ENCODE measurements at places on chromosomes 1 and 21. TPM values are rescaled to one million over a fixed set of nuclear protein-coding genes. Genes with fewer than 3 reads are reported as not detected.
A peak's percentile ranks its signal among the peaks of the same experiment; 100 is the strongest.

DNA sequence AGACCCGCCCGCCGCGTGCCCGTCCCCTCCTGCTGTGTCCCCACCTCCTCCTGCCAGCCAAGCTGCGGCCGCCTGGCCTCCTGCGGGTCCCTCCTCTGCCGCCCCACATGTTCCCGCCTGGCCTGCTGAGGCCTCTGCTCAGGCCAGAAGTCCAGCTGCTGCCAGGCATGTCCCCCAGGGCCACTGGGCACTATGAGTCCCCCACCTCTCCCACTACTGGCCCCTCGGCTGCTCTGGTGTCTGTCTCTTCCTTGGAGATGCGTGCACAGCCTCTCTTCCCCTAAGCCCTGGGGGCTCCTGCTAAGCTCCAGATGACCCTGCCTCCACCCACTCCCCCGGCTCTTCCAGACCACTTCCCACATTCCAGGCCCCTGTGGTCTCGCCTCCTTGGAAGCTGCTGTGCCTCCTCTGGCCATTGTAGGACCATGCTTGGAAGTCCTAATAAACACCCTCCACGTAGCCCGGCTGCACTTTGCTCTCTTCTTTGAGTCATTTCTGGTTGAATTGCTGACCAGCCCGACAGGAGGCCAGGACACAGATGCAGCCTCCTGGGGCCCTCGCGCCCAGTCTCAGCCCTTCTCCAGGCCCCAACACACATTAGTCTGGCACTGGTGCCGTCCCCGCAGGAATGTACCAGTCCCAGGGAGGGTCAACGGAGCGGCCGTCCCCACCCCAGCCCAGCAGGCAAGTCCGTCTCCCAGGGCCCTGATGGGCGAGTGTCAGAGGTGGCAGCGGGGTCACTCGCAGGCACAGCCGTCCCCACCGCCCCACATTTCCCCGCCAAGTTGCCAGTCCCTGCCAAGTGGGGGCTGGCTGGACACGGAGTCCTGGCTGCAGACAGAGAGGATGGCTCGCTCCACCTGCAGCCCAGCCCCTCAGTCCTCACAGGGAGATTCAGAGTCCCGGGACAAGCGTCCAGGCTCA, 1.1 kb downstream of the KRTAP10-12 start:
- no peak overlapping the region for H3K4me3 ChIP-seq
- H3K36me3 ChIP-seq: no peaks in the 10 kb centered on the region
- no peak overlapping the region for H3K27ac ChIP-seq
- DNase-seq: no peak
- H3K27me3 ChIP-seq: no peaks in the 10 kb centered on the region

- no peak for DNase-seq
- H3K4me3 ChIP-seq: no peak overlapping the region
- no peaks in the 10 kb centered on the region for H3K4me1 ChIP-seq
- H3K27ac ChIP-seq: no peak overlapping the region
- no peaks in the 10 kb centered on the region for H3K27me3 ChIP-seq
These were observed 11.0 kb downstream of the ALDH4A1 start for GRCh38 chr1:18891426-18891780.

- no peaks in the 10 kb centered on the region for H3K4me1 ChIP-seq
- no peak overlapping the region for H3K27ac ChIP-seq
- H3K4me3 ChIP-seq: no peak overlapping the region
- H3K36me3 ChIP-seq: no peaks in the 10 kb centered on the region
- H3K27me3 ChIP-seq: peaks cover 47% of the 10 kb centered on the region
These were observed 213.0 kb downstream of the CAMTA1 start for GRCh38 chr1:6998267-6998666.

GRCh38 chr1:22418933-22419382, 32.7 kb upstream of the ZBTB40 start:
- H3K4me1 ChIP-seq: peaks cover 9% of the 10 kb centered on the region
- DNase-seq: no peak
- H3K27ac ChIP-seq: no peak overlapping the region
- H3K27me3 ChIP-seq: no peaks in the 10 kb centered on the region
- no peak overlapping the region for H3K4me3 ChIP-seq

- H3K27ac ChIP-seq: no peak within 1 kb of the TSS
- DNase-seq: peak; percentile 97
- H3K36me3 ChIP-seq: peaks cover 4% of the 10 kb centered on the region
- H3K4me1 ChIP-seq: peaks cover 27% of the 10 kb centered on the region
- H3K27me3 ChIP-seq: no peaks in the 10 kb centered on the region
These were observed at the start of gene LRRC47 for GRCh38 chr1:3796215-3797061. LRRC47 (minus strand) TSS chr1:3796498; CDS start chr1:3796476, 22 bp downstream.

- H3K27me3 ChIP-seq: no peaks in the 10 kb centered on the region
- DNase-seq: no peak
- peaks cover 40% of the 10 kb centered on the region for H3K4me1 ChIP-seq
- H3K36me3 ChIP-seq: no peaks in the 10 kb centered on the region
These were observed 137.3 kb downstream of the RERE start for GRCh38 chr1:8679929-8680663.

DNA sequence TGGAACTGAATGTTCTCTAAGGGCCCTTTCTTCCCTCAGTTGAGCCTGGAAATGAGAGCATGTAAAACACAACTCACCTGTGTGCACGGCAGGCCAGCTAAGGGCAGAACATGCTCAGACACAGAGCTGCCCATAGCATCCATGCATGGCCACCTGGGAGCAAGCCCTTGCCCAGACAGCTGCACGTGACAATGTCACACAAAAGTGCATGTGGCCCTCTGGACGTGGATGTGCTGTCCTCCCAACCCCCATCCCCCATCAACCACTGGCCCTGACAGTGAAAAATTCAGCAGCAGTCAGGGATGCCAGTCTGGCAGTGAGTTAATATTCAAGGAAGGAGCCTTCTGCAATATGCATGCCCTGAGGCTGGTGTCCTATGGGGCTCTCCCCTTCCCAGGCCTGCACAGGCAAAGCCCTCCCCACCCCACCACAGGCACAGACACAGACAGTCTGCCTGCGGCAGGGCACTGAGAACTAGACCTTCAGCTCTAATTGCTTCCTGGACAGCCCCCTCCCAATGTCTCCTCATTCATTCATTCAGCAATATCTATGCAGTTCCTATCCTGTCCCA, 14.6 kb upstream of the COL16A1 start:
- no peak for DNase-seq
- peaks cover 38% of the 10 kb centered on the region for H3K4me1 ChIP-seq
- H3K4me3 ChIP-seq: no peak overlapping the region
- H3K27me3 ChIP-seq: no peaks in the 10 kb centered on the region
- H3K36me3 ChIP-seq: no peaks in the 10 kb centered on the region

GRCh38 chr21:42829954-42830353, 49.4 kb downstream of the WDR4 start:
- no peak for DNase-seq
- no peaks in the 10 kb centered on the region for H3K4me1 ChIP-seq
- H3K4me3 ChIP-seq: no peak overlapping the region
- H3K27me3 ChIP-seq: peaks cover 12% of the 10 kb centered on the region
- no peak overlapping the region for H3K27ac ChIP-seq

DNA sequence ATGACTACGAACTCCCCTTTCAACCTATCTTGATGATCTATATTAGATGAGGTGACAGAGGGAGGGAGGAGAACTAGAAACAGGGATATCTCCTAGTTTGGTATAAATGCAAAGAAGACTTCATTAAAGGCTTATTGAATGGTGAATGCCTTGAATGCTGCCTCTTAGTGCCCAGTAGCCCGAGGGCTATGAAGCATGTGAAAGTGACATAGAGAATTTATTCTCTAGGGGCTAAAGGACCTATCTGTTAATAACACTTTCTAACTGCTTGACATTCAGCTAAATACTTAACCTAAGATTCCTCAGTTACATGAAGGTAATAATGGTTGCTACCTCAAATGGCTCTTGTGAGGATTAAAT, 764.1 kb downstream of the LTN1 start:
- no peaks in the 10 kb centered on the region for H3K36me3 ChIP-seq
- H3K27ac ChIP-seq: no peak overlapping the region
- H3K27me3 ChIP-seq: no peaks in the 10 kb centered on the region
- no peak overlapping the region for H3K4me3 ChIP-seq
- peaks cover 43% of the 10 kb centered on the region for H3K4me1 ChIP-seq

DNA sequence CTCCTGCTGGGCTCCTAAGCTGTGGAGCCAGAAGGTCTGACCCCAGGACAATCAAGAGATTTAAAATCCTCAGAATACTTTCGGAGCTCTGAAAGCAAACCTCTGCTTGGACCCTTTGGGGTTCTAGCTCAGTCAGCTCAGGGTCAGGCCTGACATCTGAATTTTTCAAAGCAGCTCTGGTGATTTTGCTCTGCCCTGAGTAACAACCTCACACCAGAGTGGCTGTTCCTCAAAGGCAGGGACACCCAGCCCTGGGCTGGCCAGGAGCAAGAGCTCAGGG, 11.9 kb downstream of the SLC1A7 start:
- no peak overlapping the region for H3K27ac ChIP-seq
- H3K27me3 ChIP-seq: no peaks in the 10 kb centered on the region
- no peaks in the 10 kb centered on the region for H3K4me1 ChIP-seq
- no peak overlapping the region for H3K4me3 ChIP-seq
- H3K36me3 ChIP-seq: no peaks in the 10 kb centered on the region

- H3K27ac ChIP-seq: no peak overlapping the region
- no peak overlapping the region for H3K4me3 ChIP-seq
- peaks cover 13% of the 10 kb centered on the region for H3K27me3 ChIP-seq
- no peaks in the 10 kb centered on the region for H3K36me3 ChIP-seq
- H3K4me1 ChIP-seq: no peaks in the 10 kb centered on the region
These were observed 626.2 kb upstream of the TMPRSS15 start for GRCh38 chr21:19029816-19030215.

GRCh38 chr1:177341773-177342172, 171.0 kb downstream of the BRINP2 start:
- no peak overlapping the region for H3K27ac ChIP-seq
- H3K36me3 ChIP-seq: no peaks in the 10 kb centered on the region

- no peak for DNase-seq
- H3K36me3 ChIP-seq: peaks cover 22% of the 10 kb centered on the region
- H3K27me3 ChIP-seq: no peaks in the 10 kb centered on the region
- H3K4me1 ChIP-seq: peaks cover 41% of the 10 kb centered on the region
These were observed 26.6 kb downstream of the DHRS3 start for GRCh38 chr1:12591267-12591938.

DNA sequence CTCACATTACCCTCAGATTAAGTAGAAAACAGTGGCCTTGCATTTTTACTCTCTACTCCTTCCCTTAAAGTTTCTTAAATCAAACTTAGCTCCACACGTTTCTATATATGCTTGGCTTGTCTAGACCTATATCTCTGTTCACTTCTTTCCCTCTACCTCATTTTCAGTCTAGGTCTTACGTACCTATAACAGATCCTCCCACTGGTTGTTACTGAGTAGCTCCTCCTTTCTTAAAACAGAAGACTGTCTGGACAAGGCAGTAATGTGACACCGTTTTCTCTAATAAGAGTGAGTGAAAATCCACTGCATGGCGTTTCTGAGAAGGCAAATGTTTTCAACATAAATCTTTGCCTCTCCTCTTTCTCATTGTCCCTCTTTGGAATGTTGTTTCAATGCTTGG, 211.7 kb upstream of the POGK start:
- peaks cover 53% of the 10 kb centered on the region for H3K27me3 ChIP-seq
- DNase-seq: peak; percentile 19
- no peaks in the 10 kb centered on the region for H3K4me1 ChIP-seq
- H3K27ac ChIP-seq: no peak overlapping the region
- H3K4me3 ChIP-seq: no peak overlapping the region

DNA sequence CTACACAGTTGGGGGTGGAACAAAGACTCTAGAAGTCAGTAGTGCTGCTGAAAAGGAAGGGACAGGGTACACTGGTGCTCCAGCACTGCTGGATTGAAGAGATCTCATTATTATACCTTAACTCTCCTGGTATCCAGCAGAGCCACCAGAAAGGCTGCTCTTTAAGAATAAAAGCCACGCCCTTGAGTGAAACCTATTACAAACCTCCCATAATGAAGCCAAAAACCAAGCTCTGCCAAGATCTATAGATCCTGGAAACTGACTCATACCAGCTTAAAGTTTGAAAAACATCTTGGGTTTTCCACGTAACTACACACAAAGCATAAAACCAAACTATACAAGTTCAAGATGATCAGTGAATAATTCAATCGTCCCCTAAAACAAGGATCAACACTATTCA, 38.0 kb downstream of the ADSS2 start:
- peaks cover 81% of the 10 kb centered on the region for H3K36me3 ChIP-seq
- H3K27me3 ChIP-seq: no peaks in the 10 kb centered on the region
- no peak overlapping the region for H3K27ac ChIP-seq
- peak; percentile 52 for DNase-seq

Gene RYR2
- not detected for total RNA-seq

Gene DDR2
- total RNA-seq: 1.4 TPM

Gene CD2
- not detected for total RNA-seq

Gene CD5L
- not detected for total RNA-seq

Gene VCAM1
- total RNA-seq: not detected

Gene LRRC38
- 4.8 TPM for total RNA-seq

Gene CFHR1
- not detected for total RNA-seq

Gene RSPO1
- total RNA-seq: not detected

Gene KRTAP19-3
- total RNA-seq: not detected

Gene GNG4
- 0.80 TPM for total RNA-seq

Data from PC-3 (cell line).